ENCODE measurements at places on chromosomes 6 and 20. TPM values are rescaled to one million over a fixed set of nuclear protein-coding genes. Genes with fewer than 3 reads are reported as not detected.
A peak's percentile ranks its signal among the peaks of the same experiment; 100 is the strongest.

DNA sequence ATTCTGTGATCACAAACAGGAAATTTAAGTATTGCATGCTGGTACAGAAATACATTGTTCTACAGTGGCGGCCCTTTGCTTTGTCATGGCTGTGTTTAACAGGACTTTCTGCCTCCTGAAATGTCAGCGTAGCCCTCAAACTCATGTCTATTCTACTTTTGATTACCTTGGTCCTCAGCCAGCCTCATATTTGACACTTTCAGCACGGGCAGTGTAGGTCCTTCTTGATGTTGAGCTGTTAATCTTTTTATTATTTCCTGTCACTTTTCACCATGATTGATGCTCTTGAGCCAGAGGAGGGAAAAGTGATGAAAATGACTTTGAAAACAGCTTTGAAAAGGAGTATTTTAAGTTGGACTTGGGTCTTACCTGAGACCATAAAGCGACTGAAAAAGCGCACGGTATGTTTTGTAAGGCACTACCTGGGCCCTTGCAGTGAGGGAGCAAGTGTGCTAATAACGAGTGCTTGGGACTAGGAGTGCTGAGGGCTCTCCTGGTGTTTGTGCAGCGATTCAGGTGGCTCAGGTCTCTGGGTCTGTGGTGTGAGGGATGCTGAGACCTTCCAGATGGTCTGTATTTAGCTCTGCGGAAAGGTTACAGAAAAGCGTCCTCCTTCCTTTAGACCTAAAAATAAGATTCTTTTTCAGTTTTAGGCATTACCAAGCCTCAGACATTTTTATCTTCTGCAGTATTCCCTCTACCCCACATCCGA, 45.2 kb upstream of the RREB1 start:
- DNase-seq: no peak

DNA sequence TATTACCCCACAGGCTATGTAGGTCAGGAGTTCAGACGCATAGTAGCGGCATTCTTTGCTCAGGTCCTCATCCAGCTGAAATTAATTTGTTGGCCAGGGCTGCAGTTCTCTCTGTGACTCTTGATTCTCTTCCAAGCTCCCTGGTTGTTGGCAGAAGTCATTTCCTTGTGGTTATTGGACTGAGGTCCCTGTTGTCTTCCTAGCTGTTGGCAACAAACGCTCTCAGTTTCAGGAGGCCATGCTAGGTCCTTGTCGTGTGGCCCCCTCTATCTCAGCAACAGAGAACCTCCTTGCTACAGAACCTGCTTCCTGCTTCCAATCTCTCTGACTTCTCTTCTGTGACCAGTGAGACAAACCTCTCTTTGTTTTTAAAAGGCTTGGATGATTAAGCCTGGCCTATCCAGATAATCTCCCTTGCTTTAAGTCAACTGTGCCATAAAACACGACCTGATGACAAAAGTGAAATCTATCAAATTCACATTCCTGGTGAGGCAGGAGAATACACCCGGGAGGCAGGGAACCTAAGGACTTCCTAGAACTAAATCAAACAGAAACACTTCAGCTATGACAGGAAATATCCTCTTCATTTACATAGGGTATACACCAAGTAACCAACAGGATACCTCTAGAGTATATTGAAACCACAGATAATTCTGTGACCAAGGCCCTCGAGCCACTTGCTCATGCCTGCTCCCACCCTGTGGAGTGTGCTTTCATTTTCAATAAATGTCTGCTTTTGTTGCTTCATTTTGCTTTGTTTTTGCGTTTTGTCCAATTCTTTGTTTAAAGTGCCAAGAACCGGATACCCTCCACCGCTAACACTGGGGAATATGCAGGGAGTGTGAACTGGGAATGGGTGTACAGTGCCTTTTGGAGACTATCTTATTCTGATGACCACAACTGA, 196.0 kb downstream of the BTBD3 start:
- DNase-seq: no peak

DNA sequence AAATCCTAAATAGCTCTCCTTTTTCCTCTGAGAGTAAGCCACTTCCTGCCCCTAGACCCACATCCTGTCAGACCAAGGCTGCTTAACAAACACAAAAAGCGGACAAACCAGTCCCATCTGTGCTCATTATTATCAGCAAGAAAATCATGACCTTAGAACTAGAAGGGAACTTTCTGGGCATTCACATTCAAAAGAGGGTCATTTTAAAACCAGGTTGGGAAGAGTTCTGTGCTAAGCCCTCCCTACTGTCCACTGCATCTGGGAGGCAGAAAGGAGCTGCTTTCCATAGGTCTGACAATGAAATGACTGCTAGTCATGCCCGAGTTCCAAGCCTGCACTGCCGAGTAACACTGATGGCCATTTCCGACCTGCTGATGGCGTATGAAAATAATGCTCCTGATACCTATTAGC, 15.4 kb downstream of the EZR start:
- DNase-seq: peak; percentile 87

GRCh38 chr6:208364-208763, 83.9 kb upstream of the DUSP22 start:
- no peak for DNase-seq

- no peak for DNase-seq
These were observed 50.4 kb downstream of the CDH22 start for GRCh38 chr20:46257887-46258286.

Gene IMPG1
- total RNA-seq: not detected

DNA sequence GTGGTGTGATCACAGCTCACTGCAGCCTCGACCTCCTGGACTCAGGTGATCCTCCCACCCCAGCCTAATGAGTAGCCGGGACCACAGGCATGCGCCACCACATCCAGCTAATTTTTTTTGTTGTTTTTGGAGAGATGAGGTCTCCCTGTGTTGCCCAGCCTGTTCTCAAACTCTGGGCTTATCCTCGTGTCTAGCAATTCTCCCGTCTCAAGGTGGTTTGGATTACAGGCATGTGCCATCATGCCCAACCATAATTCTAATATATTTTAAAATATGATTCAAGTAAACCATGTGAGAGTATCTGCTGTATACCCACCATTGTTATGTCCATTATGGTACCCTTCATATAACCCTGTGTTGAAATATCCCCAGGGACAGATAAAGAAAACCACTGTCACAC, 60.3 kb upstream of the C20orf144 start:
- DNase-seq: no peak

DNA sequence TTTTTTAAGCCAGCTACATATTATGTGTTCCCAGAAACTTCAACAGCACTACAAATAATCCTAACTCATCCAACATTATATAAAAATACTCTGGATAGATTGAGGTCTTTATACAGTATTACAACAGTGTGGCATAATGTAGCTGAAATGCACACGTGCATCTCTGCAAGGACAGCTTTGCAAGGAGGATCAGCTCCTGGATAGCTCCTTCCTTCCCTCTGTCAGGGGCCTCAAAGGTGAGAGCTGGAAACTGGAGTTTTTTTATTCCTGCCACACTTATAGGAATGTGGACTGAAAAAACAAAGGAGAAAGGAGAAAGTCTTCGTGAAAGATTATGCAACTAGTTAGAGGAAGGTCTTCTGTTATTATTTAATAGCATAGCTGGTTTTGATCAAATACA, 53.1 kb downstream of the PLG start:
- no peak for DNase-seq

DNA sequence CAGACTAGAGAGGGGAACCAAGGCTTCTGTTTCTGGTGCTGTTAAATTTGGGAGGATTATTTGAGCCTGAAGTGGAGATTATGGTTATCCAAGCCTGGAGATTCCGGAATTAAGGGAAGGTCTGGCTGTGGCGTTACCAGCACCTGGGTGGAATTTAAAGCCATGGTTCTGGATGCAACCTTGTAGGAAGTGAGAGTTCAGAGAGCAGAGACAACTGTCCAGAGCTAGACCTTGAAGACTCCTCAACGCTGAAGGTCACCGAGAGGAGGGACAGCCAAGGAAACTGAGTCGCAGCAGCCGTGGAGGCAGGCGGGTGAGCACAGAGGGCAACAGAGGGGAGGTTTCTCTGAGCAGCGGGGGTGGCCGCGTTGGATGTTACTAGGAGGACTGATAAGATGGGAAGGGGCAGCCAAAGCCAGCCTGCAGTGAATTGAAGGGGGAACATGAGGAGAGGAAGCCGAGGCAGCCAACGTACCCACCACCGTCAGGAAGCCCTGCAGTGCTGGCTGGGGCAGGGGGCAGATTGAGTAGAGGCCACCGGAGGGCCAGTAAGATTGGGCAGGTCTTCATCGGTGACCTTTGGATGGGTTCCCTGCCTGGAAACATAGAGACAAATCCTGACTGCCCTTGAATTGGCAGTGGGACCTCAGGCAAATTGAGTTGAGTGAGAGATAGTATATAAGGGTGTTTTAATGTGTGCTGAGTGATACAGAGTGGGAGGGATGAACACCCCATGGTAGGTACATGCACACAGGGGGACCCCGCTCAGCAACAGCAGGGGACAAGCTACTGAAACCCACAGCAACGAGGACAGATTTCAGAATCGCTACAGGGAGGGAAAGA, 90.3 kb downstream of the SNX5 start:
- DNase-seq: no peak

- DNase-seq: no peak
These were observed 508.6 kb downstream of the UTRN start for GRCh38 chr6:144793744-144794143.

DNA sequence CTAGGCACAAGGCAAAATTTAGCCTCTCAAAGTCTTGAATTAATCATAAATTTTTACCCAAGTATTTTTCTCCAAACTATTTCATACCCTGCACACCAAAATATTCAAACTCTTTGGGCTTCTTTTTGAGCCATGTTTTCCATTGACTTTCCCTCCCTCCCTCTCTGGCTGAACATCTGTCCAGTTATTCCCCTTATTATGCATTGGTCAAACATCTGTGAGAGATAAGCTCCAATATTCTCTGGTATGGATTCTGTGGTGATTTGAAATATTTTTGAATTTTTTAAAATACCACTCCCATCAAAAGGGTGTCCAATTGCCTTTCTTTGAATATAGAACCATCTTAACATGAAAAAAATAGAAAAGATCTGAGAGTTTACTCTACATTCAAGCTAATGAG, 244.2 kb downstream of the RFPL4B start:
- no peak for DNase-seq

- DNase-seq: no peak
These were observed 4.0 kb downstream of the ZBTB24 start for GRCh38 chr6:109478841-109479624.

- DNase-seq: no peak
These were observed 150.7 kb downstream of the UTRN start for GRCh38 chr6:144435602-144436426.

DNA sequence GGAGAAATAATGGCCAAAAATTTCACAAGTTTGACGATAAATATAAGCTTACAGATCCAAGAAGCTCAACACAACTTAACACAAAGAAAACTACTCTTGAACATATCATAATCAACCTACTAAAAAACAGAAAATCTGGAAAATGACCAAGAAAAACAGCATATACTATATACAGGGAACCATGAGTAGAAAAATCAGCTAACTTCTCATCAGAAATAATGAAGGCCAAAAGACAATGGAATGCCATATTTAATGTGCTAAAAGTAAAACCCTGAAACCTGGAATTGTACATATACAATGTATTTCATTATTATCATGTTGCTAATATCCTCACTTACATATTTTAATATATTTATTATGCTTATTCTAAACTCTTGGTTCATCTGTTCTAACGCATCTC, 25.3 kb downstream of the MAPK13 start:
- DNase-seq: no peak

Gene RIPOR3
- 0.53 TPM for total RNA-seq

Measured in OCI-LY7 (cell line).